Activated CD4-positive, CD25-positive, alpha-beta regulatory T cell (primary cell): ENCODE measurements at places on chromosomes 5 and 9.

GRCh38 chr5:75286211-75286773 is 49.6 kb upstream of the ANKRD31 start:
- DNase-seq: no peak

DNA sequence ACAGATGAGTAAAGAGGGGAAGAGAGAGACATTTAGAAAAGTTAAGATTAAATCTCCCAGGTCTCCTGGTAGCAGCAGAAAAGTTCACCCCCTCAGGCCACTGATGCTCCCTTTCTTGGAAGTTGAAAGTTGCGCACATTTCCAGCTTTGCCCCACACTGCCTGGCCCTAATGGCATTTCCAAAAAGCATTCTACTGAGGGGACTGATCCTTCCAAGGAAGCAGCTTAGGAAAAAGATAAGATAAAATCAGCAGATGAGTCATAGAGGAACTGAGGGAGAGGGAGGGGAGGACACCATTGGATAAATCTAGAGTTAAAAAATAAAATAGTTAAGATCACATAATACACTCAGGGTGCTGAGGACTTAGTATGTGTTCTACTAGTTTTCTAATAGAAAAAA is 67.6 kb upstream of the SLC12A2 start:
- no peak for DNase-seq

DNA sequence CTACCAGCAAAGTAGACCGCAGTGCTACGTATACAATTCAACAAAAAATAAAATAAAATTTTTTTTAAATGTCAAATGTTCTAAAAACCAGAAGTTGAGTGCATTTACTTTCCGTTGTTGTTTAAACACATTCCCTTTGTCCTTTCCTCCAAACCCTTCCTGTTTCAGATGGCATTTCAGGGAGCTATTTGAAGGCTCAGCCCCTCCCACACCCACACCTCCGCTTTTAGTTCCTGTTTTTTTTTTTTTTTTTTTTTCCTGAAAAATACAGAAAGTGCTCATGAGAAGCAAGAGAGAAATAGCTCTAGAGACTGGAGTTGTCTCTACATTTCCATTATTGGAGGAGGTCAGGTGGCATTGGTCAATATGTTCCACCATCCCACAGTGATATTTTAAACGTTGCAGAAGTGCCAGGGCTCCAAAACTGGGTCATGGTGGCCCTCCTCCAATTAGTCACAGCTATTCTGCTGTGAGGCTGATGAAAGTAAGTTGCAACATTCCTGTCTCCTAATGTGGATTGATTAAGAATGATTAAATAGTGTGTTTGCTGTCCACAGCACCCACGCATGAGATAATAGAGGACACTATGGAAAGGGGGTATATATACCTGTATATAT is 106.9 kb downstream of the GABRG2 start:
- no peak for DNase-seq

GRCh38 chr9:98806394-98807035 is 955 bp upstream of the GALNT12 start:
- no peak for DNase-seq

- DNase-seq: no peak
Observed at GRCh38 chr9:109052416-109052815, 39.1 kb upstream of the CTNNAL1 start.

GRCh38 chr9:73154271-73154670 is 2.6 kb downstream of the ANXA1 start:
- no peak for DNase-seq

GRCh38 chr9:125356032-125356431 is 94.4 kb downstream of the GAPVD1 start:
- no peak for DNase-seq

DNA sequence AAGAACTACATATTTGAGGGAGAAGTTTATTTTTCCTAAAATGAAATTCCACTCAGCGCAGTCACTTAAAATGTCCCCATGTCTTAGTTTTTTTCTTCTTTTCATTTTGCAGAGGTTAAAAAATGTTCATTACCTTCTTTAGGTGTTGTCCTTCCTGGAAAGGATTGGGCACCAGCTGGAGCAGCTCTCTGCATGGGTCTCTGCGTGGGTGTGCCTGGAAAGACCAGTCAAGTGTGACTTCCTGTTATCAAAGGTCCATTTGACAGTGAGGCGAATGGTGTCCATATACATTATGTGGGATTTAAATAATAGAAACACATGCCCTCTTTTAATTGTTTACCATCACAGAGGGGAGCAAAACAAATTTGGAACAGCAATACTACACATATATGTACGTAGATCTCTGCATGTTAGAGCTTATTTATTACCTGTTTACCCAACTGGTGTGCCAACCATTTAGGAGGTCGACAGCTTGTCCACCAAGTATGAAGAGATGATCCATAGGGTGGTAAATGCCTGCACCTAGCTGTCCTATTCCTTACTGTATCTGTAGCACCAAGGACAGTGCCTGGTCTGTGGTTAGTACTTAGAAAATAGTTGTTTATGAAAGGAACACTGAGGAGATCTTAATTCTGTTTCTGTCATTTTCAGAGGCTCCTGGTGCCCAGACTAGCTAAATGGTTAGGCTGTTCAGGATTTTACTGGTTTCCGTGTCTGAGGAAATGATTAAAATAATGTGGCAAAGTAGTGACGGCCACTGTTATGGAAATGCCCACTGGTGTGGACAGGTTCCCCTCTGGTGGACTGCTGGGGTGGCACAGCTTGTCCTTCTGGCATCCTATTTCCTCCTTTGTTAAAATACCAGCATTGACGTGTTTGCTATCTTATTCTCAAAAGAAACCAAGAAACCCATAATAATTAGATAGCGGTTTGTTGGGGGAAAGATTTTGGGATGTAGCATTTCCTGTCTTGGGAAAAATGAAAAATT is 200.4 kb downstream of the MAST4 start:
- DNase-seq: no peak

- no peak for DNase-seq
Observed at GRCh38 chr9:17117372-17117771, 17.5 kb upstream of the CNTLN start.

GRCh38 chr9:108779551-108780325 is 76.0 kb downstream of the ACTL7B start:
- no peak for DNase-seq

DNA sequence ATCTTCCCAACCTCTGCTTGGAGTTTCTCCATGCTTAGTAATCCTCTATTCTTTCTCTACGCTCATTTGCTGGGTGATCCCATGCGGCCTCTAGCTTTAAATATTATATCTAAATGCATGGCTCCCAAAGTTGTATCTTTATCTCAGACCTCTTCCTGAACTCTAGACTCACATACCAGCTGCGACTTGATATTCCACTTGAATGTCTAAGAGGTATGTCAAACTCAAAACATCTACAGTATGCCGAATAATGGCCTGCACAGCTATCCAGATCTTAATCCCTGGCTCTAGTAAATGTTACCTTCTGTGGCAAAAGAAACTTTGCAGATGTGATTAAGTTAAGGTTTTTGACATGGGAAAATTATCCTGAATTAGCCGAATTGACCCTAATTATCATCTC is 179.2 kb downstream of the TTC39B start:
- DNase-seq: no peak

DNA sequence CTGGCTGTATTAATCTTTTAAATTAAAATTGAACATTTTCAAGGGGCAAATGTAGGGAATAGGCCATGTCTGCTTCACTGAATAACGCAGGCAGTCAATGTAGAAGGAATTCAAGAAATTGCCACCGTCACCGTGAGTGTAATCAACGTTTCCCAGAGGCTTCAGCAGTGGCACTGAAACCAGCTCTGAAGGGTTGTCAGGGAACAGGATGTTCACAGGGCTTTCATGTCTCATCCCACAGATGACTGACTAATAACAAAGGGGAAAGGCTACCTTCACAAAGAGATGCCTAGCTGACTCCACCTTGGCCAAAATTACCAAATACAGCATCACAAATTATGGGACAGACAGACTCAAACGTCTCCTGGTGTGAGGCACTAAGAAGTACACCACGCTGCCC is 70.4 kb upstream of the SIMC1 start:
- DNase-seq: no peak

- no peak for DNase-seq
Observed at GRCh38 chr5:150377964-150378694, 20.6 kb downstream of the TCOF1 start.

DNA sequence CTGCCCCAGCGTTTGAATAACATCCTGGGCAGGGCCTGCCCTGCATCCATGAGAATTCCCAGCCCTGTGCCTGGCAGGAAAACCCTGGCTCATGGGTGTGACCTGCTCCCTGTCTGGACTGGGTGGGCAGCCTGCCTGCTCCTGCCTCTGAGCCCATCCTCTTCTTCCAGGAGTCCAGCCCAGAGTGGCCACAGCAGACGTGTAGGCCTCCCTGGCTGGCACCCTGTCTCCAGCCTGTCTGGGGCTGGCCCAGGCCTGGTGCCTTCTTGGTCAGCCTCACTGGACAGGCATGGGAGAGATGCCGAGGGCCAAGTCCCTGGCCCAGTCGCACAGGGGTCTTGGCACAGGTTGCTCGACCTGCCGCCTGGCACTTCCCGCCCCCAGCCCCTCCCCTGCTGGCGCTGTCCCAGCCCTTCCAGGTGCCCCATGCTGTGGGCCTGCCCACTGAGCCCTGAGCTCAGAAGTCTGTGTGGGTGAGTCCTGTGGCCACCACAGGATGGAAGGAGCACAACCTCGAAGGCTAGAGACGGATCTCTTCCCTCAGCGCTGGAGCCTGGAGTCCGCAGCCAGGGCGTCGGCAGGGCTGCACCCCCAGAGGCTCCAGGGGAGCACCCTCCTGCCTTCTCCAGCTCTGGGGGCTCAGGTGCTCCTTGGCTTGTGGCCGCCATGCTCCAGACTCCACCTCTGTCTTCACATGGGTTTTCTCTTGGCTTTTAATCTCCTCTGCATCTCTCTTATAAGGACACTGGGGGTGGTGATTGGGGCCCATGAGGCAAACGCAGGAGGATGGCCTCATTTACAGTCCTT is 11.8 kb upstream of the COL5A1 start:
- DNase-seq: no peak

GRCh38 chr5:56440871-56441740 is 208.0 kb upstream of the ANKRD55 start:
- DNase-seq: no peak

DNA sequence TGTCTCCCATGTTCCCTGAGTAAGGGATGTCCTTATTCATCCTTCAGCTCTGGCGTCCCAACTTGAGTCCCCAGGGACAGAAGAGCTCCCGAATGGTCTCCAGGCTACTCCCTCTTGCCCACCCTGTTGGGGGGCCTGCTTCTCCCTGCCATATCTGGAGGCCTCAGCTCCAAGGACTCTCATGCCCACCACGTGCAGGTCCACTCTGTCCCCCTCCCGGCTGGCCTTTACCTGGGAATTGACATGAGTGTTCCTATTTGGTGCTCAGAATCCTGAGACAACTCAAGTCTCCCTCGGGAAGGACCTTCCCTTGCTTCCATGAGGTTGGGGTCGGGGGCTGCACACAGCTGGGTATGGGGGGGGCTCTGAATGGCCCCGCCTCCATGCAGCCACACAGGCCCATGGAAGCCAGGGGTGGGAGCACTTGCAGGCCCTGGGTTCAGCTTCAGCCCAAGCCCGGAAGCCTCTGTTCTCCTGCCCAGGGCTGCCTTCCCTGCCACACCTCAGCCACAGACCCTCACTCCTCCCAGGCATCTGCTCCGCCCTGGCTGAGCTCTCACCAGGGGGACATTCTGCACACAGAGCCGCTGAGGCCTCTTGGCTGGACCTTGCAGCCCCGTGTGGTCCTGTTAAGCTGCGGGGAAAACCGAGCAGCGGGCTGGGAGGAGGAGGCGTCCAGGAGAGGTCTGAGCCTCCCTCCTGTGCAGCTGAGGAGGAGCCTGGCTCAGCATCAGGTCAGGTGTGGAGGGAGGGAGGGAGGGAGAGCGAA is 121.9 kb downstream of the PHF2 start:
- DNase-seq: no peak

- DNase-seq: no peak
Observed at GRCh38 chr5:69505306-69505705, 12.7 kb downstream of the OCLN start.

DNA sequence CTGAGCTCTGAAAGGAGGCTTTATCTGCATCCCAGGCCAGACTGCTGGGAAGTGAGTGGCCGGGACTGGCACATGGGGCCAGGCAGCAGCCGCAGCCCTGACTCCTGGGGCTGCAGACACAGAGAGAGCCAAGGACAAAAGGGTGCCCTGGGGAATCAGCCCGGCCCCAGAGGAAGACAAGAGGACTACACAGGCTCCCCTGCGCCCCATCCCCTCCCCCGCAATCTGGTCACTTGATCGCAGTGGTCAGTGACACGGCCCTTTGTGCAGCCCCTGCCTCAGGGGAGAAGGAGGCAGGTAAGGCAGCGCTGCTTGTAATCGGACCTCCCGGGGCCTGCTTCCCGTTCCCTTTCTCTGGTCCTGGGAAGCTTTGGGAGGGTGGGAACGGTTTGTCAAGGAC is 55.5 kb upstream of the FUBP3 start:
- DNase-seq: no peak

GRCh38 chr5:32842813-32843530 is 131.9 kb downstream of the NPR3 start:
- no peak for DNase-seq

DNA sequence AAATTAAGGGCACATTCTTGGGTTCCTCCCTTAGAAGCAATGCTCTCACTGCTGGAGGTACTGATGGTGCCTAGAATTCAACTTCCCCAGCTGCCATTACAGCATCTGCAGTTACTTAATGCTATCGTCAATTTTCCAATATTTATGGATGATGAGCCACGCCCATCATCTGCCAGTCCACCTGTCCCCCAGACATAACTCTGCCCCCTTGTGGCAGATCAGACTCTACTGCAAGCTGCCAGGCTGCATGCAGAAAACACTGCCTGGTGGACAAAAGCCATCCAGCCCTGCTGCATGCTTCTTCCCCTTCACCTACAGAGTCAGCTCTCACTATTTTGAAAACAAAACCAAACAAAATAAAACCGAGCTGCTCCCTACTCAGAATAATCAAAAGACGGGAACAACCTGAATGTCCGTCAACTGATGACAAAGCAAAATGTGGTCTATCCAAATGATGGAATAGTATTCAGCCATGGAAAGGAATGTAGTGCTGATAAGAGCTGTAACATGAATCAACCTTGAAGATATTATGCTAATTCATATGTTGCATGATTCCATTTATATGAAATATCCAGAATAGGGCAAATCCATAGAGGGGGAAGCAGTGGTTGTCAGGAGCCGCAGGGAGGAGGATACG is 66.4 kb downstream of the RETREG1 start:
- no peak for DNase-seq
